Hepatocyte (in vitro differentiated cells): ENCODE measurements at places on chromosomes 4 and X. TPM values are rescaled to one million over a fixed set of nuclear protein-coding genes. Genes with fewer than 3 reads are reported as not detected.

Gene CLDN24
- polyA plus RNA-seq, result 0.94 TPM in 1 of 2 replicates, not detected in the other

Gene VCX3A
- polyA plus RNA-seq, result not detected in 2 replicates

Gene GSX2
- not detected in 2 replicates for polyA plus RNA-seq

- DNase-seq, result peak; percentile 55
Observed at GRCh38 chr4:3369781-3370674, 71.7 kb upstream of the HGFAC start.

GRCh38 chr4:109157696-109158095, 144.8 kb downstream of the COL25A1 start:
- no peak for DNase-seq

DNA sequence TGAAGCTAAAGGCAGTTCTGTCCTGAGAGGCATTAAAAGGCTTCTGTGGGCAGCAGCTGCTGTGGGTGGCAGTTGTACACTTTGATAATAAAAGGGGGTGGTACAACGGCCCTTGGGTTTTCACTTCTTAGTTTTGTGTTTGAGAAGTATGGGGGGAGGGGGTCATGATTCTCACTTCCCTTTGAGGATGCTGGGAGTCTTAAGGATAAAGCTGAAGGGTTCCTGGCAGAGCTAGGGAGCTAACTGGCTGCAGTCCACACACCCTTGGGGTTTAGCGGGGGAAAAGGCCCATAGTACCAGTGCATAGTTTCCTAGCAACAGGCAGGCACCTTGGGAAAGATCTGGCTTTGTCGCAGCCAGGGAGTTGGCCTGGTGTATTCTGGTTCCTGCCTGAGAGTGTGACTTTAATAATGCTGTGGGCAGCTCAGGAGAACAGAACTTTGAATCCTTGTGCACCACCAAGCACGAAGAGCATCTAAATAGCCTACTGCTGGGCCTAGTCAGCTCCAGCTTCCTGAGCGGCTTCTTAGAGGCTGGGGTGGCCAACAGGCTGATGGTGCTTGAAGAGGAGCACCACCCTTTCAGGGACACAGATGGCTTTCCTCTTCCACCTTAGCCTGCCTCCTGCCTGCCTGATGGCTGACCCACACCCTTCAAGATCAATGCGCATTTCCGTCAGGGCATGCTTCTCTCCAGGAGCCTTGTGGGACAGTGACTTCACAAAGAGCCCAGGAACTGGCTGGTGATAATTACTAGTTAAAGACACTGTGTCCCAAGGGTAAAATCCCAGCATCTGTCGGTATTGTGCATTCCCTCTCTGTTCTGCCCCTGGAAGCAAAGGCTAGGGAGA, 12.5 kb downstream of the ZBTB33 start:
- no peak for DNase-seq

- no peak for DNase-seq
Observed at GRCh38 chrX:73839152-73839551, 276.2 kb downstream of the CHIC1 start.

- DNase-seq, result no peak
Observed at GRCh38 chr4:162838671-162839070, 328.0 kb downstream of the NAF1 start.

DNA sequence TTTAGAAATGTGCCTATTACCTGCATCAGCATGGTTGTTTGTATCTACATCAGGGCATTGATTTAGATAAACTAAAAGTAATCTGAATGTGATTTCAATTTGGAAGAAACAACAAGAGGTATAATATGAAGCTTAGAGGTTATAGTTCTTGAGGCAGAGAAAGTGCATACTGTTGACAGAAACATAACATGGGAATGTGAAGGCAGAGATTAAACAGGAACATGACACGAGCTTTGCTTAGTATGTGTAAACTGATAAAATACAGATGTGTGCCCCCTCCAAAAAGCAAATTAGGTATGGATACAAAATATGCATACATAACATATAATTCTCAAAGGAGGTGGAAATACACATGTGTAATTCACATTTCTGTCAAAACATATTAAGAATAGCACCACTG, 1180.2 kb upstream of the ADGRL3 start:
- no peak for DNase-seq
